ENCODE measurements at places on chromosomes 1 and 21.

DNA sequence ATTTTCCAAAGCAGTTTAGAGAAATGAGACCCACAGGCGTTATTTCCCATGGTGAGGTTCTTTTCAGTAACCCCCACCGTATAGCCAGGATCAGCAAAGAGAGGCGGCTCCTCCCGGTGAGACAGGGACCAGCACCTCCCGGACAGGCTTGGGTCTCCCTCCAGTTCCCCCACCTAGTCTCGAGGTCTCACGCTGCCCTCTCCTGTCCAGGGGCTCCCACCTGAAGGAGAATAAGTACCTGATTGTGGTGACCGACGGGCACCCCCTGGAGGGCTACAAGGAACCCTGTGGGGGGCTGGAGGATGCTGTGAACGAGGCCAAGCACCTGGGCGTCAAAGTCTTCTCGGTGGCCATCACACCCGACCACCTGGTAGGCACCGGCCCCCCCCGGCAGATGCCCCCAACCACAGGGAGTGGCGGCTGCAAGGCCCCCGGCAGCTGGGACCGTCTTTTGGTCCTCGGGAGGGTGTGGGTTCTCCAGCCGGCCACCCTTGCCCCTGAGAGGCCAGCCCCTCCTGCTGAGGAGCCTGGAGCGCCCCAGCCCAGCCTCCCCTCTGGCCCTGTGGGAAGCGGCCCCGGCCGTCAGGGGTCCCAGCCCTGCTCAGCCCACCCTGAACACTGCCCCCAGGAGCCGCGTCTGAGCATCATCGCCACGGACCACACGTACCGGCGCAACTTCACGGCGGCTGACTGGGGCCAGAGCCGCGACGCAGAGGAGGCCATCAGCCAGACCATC, 4.9 kb downstream of the COL6A1 start:
- DNase-seq, result no peak

DNA sequence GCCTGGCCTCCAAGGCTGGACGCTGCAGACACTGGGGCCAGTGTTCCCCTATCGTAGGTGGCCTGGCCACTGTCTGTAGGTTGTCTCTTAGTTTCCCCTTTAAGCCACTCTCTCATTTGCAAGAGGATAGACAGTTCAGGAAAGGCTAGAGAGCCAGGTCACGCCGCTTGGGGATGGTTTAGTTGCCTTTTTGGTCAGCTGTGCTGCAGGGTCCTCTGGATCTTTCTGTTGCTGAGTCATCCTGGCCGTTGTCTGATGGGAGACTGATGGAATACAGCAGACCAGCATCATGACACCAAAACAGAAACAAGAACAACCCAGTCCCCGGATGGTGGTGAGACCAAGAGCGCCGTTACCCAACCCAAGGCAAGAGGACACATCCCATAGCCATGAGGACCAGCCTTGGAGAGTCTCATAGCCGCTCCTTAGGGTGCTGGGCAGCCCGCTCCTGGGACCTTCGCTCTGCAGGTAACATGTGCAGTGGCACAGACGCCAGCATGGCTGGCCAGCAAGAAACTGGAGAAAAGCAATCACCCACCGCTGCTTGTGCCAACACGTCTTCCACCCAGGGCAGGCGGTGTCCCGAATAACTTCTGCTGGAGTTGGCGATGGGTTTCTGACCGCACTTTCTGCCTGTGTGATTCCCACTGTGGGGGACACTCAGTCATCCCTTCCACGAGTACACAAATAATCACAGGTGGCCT, 79.1 kb upstream of the COL6A1 start:
- no peak for DNase-seq

GRCh38 chr1:245232931-245233330, 78.1 kb downstream of the KIF26B start:
- DNase-seq, result no peak

DNA sequence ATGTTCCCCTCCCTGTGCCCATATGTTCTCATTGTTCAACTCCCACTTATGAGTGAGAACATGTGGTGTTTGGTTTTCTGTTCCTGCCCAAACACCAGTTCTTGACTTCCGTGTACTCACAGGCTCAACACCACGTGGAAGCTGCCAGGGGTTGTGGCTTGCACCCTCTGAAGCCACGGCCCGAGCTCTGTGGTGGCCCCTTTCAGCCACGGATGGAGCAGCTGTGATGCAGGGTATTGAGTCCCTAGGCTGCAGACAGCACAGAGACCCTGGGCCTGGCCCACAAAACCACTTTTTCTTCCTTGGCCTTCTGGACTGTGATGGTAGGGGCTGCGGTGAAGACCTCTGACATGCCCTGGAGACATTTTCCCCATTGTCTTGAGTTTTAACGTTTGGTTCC, 111.6 kb downstream of the SYT14 start:
- DNase-seq, result no peak

GRCh38 chr1:88680911-88681622, 3.0 kb upstream of the PKN2 start:
- DNase-seq, result no peak

GRCh38 chr1:198913667-198914066, 274.8 kb downstream of the PTPRC start:
- no peak for DNase-seq

DNA sequence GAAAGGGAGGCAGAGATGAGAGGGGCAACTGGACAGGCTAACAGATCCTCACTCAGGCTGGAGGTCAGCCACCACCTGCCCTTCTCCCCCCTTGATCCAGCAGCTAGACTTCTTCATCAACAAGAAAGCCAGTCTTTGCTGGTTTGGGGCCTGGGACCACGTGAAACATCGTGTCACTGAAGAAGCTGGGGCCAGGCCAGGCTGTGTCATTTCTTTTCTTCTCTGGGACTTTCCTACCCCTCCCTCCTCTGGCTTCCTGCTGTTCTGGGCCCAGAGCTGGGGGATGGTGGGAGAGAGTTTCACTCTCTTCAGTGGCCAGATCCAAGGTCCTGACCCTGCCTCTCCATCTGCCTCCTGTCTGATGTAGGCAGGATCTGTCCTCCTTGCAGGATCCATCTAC, 18.1 kb upstream of the SLC26A9 start:
- DNase-seq, result no peak

- DNase-seq, result no peak
Observed at GRCh38 chr1:150365941-150366340, 2.0 kb downstream of the RPRD2 start.

DNA sequence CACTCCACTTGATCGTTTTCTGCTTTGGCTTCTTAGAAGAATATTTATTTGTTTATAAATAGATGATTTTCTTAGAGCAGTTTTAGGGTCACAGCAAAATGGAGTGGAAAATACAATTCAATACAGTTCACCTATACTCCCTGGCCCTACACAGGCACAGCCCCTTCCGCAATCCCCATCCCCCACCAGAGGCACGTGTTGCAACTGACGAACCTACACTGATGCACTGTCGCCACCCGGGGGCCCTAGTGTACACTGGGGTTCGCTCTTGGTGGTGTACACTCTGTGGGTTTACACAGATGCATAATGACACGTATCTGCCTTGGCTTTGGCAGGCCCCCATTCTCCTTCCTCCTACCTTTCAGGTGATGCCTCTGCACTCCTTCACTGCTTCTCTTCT, 8.0 kb downstream of the ECHDC2 start:
- no peak for DNase-seq

GRCh38 chr1:221644145-221644448, 97.8 kb downstream of the DUSP10 start:
- DNase-seq, result no peak

Measured in activated T-helper 2 cell treated with anti-CD3 and anti-CD28 coated beads, Interferon-gamma antibody, Interleukin-2, Interleukin-4, amounts not matched to agents 10 μg/mL and 5 μg/mL and 100 μg/mL, durations not matched to agents 14 hours and 24 hours and 36 hours (primary cell).